GM19239 (cell line): ENCODE measurements at places on chromosomes 5 and 9.

- DNase-seq = no peak
Measured at GRCh38 chr5:84378420-84378819, 6.3 kb downstream of the EDIL3 start.

DNA sequence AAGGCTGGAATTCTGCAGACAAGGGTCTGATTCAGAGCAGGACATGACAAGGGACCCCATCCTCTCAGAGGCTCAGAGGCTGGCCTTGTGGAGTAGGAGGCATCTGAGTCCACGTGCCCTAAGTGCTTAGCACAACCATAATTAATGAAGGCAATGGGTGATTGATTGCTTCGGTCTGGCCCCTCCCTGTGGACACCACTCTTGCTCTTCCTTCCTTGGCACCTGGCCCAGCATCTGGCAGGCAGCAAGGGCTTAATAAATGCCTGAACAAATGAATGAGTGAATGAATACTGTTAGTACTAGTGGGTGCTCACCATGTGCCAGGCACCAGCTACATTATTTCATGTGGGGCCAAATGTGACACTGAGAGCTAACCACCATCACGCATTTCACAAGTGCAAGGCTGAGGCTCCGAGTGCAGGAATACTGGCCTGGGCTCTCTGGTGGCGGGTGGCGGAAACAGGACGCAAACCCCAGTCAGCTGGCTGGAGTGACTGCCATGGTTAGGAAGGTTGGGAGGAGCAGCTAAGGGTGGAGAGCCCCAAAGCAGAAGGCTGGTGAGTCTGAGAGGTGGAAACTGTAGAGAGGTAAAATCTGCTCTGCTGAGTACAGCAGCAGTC, 53.6 kb downstream of the ASS1 start:
- DNase-seq = no peak

- no peak for DNase-seq
Measured at GRCh38 chr5:168159425-168159824, 132.0 kb upstream of the WWC1 start.

DNA sequence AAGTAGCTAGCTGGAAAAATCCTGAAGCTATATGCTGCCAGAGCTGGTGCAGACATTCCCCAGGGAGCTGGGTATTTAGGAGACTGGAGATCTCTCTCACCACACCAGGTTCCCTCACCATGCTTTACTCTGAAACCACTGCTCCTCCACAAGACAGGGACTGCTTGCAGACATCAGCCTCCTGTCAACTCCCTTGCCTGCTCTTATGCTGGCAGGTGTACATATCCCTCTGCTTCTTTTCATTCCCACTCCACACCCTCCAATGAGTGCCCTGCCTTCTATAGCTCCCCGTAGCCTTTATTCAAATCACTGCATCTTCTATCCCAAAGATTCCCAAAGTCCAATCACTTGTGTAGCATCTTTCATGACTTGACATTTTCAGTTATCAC, 380.7 kb downstream of the NFIB start:
- DNase-seq = no peak

DNA sequence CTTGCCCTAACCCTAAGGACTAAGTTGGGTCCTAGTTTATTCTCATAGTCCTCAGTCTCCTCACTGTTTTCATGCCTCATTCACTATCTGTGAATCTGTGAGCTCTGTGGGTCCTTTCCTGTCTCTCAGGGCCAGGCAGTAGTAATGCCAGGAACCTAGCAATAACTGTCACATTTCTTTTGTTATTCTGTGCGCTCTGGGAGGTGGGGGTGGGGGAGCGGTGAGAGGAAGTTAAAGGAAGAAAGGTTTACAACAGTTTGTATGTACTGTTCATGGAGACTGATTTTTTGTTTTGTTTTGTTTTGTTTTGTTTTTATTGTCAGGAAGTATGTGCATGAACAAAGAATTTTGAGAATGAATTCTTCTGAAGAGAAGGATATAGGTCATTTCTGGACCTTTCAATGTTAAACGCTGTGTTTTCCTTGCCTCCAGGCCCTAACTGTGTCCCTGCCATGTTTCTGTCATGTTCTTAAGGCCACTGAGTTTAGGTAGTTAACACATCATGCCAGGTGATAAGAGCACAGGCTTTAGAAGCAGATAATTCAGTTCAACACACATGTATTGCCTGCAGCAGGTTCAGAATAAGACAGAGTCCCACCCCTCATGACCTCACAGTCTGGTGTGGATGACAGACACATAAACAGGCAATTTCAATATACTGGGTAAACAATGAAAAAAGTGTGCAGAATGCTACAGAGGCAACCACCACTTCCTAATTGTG, 13.3 kb upstream of the FEM1C start:
- no peak for DNase-seq

DNA sequence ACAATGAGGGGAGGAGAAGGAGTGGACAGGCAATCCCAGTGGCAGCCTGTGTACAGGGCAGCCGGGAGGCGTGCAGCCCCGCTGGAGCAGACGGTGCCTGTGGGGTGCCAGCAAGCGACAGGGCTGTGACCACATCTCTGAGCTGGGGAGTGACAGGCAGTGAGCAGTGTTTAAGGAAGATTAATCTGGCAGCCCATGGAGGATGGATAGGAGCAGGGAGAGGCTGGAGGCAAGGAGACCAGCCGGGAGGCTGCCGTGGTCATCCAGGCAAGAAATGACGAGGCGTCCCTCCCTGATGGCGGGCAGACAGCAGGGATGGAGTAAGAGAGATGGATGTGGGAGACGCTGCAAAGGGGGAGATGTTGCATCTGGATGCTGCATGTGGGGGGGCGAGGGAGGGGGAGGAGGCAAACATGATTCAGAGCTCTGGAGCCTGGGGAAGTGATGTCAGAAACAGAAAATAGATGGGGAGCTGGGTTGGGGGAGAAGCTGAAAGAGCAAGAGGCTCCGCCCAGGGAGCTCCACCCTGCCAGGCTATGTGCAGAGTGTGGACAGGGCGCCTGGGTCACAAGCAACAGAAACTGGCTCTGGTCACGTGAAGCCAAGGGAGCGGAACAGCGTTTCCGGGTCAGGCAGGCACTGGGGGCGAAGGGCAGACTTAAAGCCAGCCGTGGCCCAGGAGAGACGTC, 12.6 kb downstream of the UNC5A start:
- no peak for DNase-seq

GRCh38 chr9:32171339-32171738, 213.1 kb upstream of the ACO1 start:
- no peak for DNase-seq

DNA sequence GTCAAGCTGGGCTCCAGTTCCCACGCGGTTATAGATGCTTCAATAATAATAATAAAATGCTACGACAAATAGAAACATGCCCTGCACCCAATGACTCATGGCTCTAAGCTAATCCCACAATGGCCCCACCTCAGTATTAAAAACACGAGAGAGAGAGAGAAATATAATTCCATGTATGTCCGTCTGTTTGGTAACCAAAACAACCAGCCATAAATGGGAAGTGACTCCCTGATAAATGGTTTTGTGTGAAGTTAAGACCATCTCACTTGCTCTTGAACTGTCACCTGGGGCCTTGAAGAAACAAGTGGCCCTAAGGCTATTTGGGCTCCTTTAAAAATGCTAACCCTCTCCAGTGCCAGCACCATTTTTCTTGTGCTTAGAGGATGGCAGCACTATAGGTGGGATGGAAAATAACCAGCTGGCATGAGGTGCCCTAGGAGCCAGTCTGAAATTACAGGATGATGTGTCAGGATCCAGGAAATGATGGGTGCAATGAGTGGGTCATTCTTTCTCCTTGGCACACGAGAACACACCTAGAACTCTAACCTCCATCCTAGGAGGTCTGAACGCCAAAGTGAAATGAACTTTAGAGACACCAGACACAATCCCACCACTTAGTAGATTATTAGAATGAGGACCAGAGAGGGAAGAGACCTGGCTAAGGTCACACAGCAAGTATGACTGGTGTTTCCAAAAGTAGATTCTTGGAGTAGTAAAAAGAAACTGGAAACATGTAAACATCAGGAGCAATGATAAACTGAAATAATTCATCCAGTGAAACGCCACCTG, 35.7 kb upstream of the ADRB2 start:
- DNase-seq = no peak

DNA sequence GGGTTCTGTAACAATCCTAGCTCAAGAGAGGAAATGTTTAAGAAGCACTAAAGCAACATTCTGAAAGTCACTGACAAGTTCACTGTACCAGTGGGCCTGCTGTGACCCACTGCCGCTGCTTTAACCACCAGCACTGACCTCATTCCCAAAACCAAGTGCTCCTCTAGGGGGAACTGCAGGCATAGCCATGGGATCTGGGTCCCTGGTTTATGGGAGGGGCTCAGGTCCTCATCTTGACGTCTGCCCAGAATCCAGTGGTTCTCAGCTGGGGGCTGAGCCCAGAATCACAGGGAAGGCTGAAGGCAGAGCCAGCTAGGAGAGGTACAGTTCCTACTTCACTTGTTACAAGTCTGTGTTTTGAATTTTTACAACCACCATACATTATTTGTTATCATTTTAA, 36.1 kb upstream of the SLC2A8 start:
- no peak for DNase-seq

DNA sequence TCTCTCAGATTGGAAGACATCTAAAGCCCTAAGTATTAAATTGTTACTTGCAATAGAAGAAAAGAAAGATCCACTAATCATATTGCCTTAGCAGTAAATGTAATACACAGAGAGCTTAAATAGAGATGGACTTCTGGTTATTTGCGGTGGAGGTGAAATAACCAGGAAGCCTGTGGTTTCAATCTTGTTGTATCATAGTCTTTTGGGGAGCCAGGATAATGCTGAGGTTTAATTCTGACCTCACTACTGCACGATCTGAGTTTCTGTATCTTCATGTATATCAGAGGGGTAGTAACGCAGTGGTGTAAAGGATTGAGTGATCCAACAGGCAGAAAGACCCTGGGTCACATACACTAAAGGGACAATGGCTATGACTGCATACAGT, 71.7 kb downstream of the ANKRD55 start:
- no peak for DNase-seq

DNA sequence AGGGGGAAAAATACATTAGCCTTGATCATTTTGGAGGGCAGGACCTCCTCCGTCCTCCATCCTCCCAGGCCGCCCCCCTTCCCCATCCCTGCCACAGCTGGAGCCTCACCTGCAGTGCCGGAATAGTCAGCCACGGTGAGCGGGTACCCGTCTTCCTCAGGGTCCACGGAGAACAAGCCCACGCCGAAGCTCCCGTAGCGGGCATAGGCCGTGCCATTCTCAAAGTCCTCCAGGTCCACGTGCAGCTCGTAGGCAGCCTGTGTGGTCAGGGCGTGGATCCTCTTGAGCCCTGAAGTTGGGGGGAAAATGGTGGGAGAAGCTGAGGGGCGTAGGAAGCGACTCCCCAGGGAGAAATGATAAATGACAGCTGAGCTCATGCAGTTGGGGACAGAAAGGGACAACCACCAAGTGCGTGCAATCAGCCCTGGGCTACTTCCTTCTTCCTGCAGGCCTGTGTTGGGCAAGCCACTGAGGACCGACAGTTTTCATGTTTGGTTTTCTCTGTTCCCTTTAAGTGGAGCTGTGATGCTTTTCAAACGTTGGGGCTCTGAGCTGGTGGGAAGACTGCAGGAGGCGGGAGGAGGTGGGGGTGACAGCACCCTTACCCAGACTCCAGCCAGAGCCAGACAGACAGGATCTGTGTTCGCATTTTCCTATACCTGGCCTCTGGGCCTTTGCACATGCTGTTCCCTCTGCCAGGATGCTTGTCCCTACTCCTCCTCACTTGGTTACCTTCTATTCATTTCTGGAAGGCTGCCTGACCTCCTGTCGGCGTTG, 8.7 kb upstream of the QRFP start:
- DNase-seq = no peak

GRCh38 chr5:111530298-111530740, 18.0 kb upstream of the STARD4 start:
- DNase-seq = peak; percentile 16

DNA sequence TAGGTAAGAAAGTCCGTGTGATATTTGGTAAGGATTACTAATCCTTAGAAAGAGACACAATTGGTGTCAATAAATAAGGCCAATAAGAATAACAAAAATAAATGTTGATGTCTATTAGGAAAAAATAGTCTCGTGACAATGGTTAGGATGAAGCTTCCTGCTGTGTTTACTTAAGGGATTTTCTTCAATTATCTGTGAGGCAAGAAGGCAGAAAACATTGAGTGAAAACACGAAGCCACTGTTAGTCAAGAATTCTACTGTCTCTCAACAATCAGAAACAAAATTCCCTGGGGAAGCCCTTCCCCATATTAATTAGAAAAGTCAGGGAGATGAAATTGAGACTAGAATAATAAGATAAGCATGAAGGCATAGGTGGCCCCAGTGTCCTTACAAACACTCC, 149.0 kb downstream of the SYK start:
- no peak for DNase-seq

DNA sequence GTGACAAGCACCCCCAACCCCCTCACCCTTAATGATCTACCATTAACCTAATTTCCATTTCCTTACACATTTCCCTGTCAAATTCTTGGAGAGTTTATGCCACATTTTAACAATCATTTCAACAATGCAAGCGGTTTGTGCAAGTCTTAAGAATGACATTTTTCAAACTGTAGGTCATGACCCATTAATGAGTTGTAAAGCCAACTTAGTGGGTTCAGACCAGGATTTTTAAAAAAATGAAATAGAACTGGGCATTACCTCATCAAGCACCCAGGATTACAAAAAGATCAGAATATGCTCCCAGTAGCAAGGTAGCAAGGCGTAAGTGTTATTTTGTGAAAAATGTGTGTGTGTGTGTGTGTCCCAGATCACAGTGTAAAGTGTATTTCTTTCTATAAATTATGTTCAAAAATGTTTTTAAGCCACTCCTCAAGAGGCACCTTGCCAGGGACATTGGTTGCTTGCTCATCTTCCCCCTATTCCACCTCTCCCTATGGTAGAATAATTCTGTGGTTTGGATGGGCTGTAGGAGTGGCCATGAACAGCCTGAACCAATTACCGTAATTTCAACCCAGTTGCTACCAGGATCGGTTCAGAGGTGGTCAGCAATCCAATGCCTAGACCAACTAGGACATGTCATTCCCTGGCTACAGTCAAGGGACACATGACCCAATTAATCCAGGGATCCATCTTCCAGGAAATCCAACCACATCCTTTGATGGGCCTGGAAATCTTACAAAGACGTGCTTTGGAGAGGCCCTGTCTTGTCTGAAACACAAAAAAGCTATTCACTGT, 14.4 kb upstream of the TGFBR1 start:
- no peak for DNase-seq

DNA sequence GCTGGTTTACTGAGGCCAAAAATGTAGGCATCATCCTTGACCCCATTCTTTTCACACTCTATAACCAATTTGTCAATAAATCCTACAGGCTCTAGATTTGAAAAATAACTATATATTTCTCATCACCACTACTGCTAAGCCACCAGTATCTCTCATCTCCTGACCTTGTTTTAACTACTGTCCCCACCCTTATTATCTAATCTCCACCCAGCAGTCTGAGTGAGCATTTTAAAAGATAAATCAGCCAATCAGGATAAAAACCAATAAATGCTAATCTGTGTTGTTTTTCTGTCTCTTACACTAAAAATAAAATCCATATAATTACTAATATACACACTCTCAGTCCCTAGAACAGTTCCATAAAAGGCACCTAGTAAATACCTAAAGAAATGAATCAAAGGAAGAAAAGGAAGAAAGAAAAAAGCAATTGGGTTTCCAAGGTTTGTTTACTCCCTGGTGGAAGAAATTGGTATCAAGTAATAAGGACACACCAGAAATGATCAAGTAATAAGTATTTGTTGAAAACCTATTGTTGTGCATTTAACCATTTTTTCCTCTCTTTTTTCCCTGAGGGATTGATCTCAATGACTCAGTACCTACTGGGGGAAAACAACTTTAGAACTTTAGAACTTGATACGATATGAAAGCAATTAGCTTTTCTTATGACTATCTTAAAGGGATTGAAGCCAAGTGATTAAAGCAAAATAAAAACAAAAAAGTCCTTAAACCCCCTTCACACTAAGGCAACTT, 19.3 kb downstream of the MRPS27 start:
- no peak for DNase-seq

- DNase-seq = no peak
Measured at GRCh38 chr5:147439254-147439653, 70.6 kb downstream of the DPYSL3 start.
